ENCODE measurements at places on chromosomes 4 and X.
A peak's percentile ranks its signal among the peaks of the same experiment; 100 is the strongest.

DNA sequence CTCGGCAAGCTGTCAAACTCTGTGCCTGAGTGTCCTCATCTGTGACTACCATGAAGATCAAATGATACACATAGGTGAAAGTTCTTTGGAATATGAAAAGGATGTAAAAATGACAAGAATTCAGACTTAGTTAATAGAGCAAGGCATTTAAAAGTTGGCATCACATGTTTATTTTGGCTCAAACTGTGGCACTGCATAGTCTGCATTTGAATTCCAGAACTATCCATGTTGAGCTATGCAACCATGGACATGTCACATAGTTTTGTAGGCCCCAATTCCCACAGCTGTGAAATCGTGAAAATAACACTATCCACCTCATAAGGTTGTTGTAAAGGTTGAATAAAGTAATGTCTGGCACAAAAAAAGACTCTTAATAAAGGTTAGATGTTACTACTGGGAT is 33.9 kb downstream of the AFF2 start:
- DNase-seq: no peak

DNA sequence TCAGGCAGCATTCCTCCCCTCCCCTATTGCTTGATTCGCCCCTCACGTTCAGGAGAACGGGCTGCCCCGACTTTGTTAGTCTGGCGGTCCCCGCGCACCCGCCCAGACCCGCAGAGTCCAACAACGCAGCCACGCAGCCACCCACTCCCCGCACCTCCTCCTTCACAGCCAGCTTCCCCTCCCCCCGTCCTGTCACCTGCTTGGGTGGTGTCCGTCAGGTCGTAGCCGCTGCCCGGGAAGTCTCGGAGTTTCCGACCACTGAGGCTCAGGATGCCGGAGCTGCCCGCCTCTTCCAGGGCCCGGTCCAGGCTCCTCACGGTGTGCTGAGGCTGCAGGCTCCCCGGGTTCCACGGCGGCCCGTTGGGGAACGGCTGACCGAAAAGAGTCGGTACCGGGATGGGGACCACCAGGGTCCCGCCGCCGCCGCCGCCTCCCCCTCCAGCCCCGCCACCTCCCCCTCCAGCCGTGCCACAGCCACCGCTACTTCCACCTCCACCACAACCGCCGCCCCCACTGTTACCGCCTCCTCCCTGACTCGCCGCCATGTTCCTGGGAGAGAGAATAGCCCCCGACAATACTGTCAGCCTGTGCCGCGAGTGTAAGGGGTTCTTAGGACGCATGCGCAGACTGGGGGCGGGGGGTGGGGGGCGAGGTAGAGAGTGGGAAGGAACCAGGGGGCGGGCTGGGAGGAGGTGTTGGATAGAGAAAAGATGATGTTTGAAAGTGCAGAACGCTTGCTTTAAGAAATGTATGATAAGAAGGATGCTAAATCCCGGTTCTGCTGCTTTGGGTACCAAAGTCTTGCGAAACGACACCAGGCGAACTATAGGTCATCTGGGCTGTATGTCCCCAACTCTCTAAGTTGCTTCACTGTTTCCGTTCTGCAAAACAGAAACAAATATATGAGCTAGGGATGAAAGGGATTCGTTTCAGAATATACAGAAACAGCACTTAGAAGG is at the start of gene LRCH2:
Gene LRCH2 (minus strand): TSS at position 600 of the 959 bp plus-strand sequence. CDS start 55 bp downstream, at position 545.
- DNase-seq: no peak

GRCh38 chrX:153689654-153690465 is 2.1 kb downstream of the SLC6A8 start:
- no peak for DNase-seq

DNA sequence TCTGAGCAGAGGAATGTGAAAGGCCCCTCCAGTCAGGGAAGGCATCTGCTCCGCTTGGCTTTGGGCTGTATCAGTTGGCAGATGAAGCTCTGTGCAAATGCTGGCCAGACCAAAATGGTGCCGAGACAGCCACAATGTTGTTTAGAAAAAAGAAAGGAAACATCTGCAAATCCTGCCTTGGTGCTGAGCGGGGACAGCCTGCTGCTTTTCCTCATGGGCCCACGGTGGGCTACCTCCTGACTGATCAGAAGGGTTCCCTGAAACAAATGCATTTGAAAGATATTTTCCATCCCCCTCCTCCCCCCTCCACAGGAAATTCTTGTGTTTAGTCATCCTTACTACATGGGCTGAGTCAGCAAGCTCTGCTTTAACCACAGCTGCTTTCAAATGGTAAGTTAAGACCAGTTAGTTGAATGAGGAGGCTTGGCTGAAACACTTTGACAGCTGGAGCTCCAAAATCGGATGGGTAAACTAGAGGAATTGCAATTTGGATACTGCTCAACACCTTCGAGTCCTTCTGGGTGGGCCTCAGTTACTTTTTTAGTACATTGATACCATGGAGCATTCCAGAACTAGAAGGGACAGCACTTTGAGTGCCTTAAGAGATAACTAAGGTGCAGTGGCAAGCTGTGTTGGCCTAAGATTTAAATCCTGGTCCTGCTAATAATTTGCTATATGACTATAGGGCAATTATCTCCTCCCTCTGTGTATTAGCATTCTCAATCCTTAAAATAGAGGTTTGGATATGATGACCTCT is 36.0 kb downstream of the PLAC1 start:
- DNase-seq: no peak

DNA sequence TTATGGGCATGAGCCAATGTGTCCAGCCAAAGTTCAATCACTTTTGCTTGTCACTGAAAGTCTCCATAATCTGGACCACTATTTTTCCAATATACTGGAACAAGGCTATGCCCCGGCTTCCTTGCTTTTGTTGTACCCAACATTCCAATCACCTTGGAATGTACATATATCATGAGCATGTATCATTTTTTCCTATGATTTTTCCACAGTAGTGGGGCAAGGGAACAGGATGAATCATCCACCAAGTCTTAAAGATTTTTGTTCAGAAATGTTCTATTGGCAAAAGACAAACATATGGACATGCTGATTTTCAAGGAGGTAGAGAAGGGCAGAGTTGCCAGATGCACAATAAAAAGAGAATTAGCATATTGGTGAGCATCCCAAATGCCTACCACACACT is 548.1 kb upstream of the INTU start:
- no peak for DNase-seq

- DNase-seq: no peak
These were observed 19.2 kb downstream of the CC2D2A start for GRCh38 chr4:15488658-15489470.

- no peak for DNase-seq
These were observed 601 bp downstream of the SLC25A43 start for GRCh38 chrX:119399772-119400101.

GRCh38 chr4:56686537-56687231 is 5.6 kb upstream of the HOPX start:
- DNase-seq: no peak

- no peak for DNase-seq
These were observed 125.6 kb downstream of the CBR4 start for GRCh38 chr4:168884251-168885124.

DNA sequence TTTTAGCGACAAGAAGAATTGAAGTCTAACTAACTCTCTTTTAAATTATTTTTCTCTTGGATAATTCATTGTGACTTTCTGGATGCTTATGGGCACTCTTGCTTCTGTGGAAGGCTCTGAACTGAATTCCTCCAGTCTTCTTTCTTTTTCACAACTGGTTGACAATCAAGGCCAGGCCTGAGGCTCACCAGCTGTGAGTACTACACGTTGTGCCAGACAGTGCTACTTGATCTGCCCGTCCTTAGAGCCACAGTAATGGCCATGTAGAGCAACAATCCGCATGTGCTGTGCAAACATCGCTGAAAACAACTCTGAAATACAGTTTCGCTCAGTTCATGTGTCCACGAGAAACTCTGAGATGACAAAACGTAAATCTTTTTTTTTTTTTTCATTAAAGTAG is 1336.3 kb upstream of the AGA start:
- no peak for DNase-seq

- no peak for DNase-seq
These were observed 131.3 kb downstream of the IL1RAPL2 start for GRCh38 chrX:104697294-104697693.

DNA sequence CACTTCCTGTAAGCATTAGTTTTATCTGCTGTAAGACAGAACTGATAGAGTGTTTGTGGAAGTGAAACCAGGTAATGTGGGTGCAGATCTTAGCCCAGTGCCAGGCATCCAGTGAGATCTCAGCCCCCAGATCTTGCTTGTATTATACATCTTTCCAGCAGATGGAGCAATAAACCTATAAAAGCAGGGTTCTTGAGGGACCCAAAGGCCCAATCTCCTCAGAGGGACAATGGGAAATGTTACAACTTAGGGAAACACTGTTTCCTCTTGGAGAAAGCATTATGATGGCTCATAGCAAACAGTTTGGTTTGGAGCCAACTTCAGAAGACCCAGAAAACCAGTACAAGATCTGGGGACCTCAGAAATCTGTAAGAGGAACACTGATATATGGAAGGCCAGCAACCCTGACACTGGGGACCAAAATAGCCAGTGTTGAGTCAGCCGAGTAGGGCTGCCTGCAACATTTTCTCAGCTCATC is 206.3 kb downstream of the SLC7A11 start:
- peak; percentile 34 for DNase-seq

GRCh38 chr4:109967798-109968520 is 55.3 kb downstream of the EGF start:
- DNase-seq: no peak

- no peak for DNase-seq
These were observed 52.8 kb downstream of the NPFFR2 start for GRCh38 chr4:72084587-72085011.

- no peak for DNase-seq
These were observed 72.0 kb downstream of the IL1RAPL1 start for GRCh38 chrX:28659269-28659668.

Data from NCI-H1436 (cell line).